ENCODE measurements at places on chromosomes 13 and 19.

DNA sequence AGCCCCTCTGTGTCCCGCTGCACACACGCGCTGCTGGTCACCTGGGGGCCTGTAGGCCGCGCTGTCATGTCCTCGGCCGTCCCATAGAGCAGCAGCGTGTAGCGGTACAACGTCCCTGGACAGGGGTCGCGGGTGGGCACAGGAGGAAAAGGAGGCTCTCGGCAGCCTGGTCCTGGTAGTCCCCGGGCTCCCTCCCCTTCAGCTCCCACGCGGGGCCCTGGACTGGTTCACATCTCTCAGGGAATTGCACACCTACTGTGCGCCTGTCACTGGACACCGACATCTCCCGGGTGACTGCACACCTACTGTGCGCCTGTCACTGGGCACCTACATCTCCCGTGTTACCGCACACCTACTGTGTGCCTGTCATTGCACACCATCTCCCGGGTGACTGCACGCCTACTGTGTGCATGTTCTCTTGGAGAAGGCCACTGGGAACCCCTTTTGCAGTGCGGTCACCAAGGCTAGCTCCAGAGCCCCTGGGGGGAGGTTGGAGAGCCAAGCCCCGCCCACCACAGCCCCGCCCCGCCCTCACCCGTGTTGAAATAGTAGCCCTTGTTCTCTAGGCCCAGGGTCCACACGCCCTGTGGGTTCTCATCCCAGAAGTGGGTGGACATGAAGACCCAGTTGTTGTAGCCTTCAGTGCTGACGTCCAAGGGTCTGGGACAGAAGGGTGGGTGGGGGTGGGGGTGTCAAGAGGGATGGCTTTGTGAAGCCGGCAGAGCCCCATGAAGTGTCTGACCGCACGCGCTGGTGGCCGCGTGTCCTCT lies 3.5 kb upstream of the C19orf25 start:
- DNase-seq: no peak

DNA sequence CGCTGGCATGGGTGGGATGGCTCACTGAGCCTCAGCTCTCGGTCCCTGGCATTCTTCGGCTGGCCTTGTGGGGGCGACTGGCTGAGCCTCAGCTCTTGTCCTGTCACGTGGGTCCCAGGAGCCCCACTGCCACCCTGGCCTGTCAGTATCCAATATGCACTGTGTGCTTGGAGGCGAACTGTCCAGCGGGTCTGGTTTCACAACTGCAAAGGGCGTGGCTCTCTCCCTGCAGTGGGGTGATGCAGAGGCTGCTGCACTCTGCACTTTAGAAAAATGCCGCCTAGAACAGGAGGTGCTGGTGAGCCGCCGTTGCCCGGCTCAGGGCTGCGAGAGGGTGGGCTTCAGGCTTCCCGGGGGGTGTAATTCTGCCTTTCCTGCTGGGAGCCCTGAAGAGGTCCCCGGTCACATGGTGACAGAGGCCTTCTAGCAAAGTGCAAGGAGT lies 17.0 kb upstream of the TMEM255B start:
- DNase-seq: peak; percentile 76

- DNase-seq: peak; percentile 94
These were observed 18.2 kb downstream of the LSM4 start for GRCh38 chr19:18304458-18305310.

- DNase-seq: no peak
These were observed 7.0 kb upstream of the TMC4 start for GRCh38 chr19:54179921-54180461.

DNA sequence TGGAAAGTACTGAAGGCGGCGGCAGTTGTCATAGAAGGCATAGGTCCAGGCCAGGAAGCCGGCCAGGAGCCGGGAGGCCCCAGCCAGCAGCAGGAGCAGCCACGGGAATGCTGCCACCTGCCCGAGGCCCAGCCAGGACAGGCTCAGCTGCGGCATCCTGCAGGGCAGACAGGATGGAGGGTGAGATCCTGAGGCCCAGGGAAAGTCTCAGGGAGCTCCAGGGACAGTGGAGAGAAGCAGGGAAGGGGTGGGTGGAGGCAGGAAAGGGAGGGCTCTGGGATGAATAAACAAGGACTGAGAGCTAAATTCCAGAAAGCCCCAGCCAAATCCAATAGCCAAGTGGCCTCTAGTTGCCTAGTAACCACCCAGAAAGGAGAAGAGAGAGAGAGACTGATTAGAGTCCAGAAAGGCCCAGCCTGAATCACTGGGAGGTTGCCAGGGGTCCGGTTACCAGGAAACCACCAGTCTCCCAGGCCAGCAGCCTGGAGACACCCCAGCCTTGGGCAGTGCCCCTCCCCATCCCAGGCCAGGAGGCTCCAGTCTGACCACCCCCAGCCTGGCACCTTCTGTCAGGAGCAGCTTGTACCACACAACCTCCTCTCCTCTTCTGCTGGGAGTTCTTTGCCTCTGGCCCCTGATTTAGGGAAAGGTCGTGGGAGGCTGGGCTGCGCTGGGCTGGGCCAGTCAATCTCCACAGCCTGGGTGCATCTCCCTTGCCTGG lies 7.5 kb upstream of the OR10H5 start:
- no peak for DNase-seq

- DNase-seq: no peak
These were observed 2.4 kb downstream of the SMIM24 start for GRCh38 chr19:3477951-3478350.

GRCh38 chr13:109113427-109113826 lies 484.0 kb downstream of the MYO16 start:
- DNase-seq: no peak

DNA sequence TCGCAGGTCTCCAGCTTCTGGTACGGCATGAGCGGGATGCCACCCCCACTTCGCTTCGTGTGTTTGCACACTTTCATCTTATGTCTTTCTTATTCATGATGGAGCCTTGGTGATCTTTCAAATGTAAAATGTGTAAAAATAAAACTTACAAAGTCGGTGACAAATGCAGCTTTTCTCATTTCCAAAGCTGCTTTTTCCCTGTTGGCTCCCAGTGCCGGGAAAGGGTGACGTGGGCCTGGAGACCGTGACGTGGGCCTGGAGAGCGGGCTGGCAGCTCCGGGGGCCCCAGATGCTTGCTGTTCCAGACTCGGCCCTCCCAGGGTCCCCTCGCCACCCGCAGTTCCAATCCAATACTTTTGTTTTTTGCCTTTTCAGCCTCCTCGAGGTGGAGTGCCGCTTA lies 101.4 kb downstream of the KDM4B start:
- no peak for DNase-seq

GRCh38 chr13:40666933-40667621 lies 636 bp upstream of the FOXO1 start:
- DNase-seq: no peak

GRCh38 chr13:94622344-94622743 lies 20.7 kb downstream of the GPR180 start:
- no peak for DNase-seq

DNA sequence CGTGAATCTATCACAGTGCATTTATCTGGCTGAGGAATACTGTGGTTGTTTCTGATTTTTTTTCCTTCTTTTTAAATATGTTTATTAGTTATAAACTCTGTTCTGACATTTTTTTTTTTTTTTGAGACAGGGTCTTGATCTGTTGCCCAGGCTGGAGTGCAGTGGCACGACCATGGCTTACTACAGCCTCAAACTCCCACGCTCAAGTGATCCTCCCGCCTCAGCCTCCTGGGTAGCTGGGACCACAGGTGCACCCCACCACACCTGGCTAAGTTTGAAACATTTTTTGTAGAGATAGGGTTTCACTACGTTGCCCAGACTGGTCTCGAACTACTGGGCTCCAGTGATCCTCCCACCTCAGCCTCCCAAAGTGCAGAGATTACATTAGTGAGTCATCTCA lies 6.6 kb upstream of the NUMBL start:
- DNase-seq: no peak

DNA sequence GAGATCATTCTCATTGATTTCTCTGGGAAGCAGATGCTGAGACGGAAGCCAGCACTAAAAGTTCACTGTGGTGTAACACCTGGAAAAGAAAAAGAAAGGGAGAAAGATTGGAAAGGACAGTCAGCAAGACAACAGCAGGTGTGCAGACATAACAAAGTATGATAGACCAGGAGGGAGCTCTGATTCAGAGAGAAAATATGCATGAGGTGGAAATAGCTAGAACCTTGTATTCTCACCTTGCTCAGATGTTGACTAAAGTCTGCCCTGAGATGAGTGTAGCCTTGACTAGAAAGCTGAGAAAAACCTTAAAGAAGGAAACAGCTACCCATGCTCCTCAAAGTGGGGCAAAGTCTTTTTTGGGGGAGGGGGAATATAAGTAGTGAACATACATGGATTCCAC lies 1711.8 kb downstream of the EFNB2 start:
- DNase-seq: no peak

- DNase-seq: no peak
These were observed 1482.8 kb downstream of the OLFM4 start for GRCh38 chr13:54511366-54511765.

GRCh38 chr19:3336680-3337523 lies 29.5 kb upstream of the NFIC start:
- DNase-seq: no peak

DNA sequence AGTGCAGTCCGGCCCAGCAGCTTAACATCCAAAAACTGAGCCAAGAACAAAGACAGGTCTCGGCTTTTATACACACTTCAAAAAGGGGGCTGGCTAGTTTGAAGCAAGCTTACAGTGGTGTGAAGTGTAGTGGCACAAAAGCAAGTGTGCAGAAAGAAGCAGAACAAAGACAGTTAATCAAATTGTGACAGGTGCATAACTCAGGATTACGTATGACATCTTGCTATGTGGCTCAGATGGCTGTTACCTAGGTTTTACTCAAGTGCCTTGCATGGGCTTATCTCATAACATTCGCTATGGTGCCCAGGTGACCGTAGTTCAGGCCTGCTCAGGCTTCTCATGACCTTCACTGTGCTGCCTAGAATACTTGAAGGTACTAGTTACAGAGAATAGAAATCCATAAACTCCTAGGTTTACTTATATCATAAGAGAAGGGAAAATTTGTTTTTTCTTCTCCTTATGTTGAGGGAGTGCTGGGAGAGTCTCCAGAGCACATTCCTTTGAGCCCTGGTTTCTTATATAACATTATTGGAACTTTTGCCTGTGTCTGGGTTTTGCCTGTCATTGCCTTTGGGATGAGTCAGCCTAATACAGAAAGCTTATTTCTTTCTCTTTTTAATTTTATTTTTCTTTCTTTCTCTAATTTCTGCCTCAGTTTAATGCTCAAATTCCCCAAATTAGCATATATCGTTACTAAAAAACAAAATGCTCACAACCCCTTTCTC lies 1629.1 kb upstream of the PCDH20 start:
- no peak for DNase-seq

- no peak for DNase-seq
These were observed 5.8 kb downstream of the ZIC2 start for GRCh38 chr13:99987154-99988019.

- no peak for DNase-seq
These were observed 15.6 kb upstream of the WASF3 start for GRCh38 chr13:26541678-26542568.

Data from activated CD4-positive, alpha-beta T cell treated with anti-CD3 and anti-CD28 coated beads, Interleukin-2, amount 10 ng/mL, durations not matched to agents 24 days and 14 days (primary cell).